ENCODE measurements at places on chromosomes 2 and 18.

DNA sequence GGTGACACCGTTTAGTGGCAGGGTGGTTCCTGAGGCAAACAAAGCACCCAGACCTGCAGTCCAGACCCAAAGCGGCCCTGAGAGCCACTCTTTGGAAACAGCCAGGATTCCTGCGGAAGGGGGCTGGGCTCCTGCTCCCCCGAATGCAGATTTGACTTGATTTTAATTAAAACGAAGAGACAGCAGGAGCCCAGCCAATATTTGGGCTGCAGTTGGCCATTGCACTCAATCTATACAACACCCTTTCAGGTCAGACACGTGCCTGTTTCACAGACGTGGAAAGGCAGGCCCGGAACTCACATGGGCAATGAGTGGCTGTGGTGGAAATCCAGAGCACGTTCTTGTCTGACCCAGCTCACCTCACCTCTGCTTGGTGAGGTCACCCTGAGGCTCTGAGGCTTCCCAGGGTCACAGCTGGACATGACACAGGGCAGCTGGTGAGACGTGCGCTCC, 122.4 kb downstream of the NDUFA10 start:
- no peak for DNase-seq

DNA sequence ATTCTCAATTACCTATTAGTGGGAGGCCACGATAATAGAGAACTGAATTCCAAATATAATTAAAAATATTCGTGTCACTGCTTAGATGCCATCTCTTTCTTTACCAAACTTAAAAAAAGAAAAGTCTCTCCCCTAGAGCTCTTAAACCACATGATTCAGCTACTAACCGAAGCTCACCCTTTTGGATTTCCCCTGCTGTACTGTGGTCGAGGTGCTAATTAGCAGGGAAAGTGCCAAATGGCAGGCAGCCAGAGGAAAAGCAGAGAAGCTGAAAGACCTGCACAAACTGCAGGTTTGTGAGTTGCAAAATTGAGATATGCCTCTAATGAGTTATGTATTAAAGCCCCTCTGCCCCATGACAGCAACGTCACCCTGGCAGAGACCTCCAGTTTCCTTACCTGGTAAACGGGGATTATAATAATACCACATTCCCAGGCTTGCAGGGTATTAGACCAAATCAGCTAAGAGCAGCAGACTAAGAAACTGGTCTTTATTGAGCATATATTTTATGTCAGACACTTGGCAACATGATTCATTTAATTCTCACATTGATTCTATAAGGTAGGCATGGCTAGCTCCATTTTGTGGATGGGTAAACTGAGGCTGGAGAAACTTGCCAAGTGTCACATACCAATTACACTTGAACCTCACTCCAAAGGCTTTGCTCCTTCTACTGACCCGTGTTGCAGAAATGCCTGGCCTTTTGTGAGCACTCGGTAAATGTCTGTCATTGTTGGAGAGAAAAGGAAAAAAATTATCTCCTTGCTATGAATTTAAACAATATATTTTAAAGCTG, 259.7 kb downstream of the LPIN1 start:
- DNase-seq: no peak

DNA sequence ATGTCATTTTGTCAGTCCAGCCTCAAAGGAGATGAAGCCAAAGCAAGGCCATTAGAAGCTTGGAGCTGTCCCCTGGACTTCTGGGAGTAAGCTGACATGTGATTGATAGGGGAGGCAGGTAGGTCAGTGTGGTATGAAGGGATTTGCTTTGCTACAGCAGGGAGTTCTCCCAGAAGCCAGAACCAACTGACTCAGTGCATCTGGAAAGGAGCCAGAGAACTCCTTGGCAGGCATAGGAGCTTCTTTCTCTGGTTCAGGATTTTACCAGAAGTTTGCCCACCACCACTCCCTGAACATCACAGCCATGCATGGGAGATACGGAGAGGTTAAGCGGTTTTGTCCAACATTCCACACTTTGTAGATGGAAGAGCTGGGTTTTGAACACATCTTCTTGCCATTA, 24.5 kb upstream of the KCNE4 start:
- peak; percentile 69 for DNase-seq

GRCh38 chr2:71060871-71061270, 7.6 kb upstream of the NAGK start:
- DNase-seq: no peak

GRCh38 chr2:98915751-98916358, 20.2 kb downstream of the CRACDL start:
- DNase-seq: peak; percentile 31

DNA sequence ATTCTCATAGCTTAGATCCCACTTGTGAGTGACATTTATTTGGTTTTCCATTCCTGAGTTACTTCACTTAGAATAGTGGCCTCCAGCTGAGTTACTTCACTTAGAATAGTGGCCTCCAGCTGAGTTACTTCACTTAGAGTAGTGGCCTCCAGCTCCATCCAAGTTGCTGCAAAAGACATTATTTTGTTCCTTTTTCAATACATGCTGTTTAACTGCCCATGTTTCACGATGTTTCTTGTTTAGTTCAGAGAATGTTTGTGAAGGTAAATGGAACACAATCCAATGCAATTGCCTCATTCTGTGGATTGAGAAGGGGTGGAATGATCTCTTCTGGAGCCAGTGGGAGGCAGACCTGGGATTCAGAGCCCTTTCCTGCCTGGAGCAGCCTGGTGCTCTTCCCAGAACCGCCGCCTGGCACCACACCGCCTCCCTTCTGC, 273.5 kb upstream of the ATP5MC3 start:
- DNase-seq: no peak

DNA sequence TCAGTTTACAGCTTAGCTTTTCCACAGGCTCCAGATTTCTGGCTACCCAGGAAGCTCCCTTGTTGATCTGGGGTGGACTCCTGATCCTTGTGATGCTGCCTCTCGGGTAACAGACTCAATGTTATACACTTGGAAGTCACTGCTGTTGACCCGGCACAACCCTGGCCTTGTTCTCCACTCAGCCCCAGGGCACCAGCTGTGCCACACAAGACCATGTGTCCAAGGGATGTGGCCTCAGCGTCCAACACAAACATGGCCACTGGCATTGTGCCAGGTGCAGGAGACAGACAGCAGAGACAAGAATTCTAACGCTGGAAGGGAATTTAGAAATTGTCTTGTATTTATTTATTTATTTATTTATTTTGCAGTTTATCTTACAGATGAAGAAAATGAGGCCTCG, 39.0 kb upstream of the PPP4R1 start:
- no peak for DNase-seq

- no peak for DNase-seq
These were observed 326.0 kb upstream of the MGAT5 start for GRCh38 chr2:133927894-133928293.
